ENCODE measurements at places on chromosomes 2 and 18.
A peak's percentile ranks its signal among the peaks of the same experiment; 100 is the strongest.

DNA sequence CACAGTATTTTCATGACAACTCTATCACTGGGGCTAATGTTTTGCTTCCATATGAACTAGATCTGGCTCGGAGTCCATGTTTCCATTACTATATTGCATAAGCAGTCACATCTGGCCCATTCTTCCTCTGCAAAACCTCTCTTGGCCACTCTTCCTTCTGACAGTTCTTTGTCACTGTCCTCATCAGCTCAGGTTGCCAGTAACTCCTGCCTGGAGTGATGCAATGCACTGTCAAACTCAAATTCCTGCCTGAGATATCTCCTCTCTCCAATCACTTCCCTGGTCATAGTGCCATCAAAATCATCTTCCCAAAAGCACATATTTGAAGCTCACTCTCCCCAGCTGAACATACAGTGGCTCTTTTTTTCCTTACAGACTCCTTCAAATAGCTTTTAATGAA is 66.1 kb downstream of the COLEC12 start:
- DNase-seq, result no peak

DNA sequence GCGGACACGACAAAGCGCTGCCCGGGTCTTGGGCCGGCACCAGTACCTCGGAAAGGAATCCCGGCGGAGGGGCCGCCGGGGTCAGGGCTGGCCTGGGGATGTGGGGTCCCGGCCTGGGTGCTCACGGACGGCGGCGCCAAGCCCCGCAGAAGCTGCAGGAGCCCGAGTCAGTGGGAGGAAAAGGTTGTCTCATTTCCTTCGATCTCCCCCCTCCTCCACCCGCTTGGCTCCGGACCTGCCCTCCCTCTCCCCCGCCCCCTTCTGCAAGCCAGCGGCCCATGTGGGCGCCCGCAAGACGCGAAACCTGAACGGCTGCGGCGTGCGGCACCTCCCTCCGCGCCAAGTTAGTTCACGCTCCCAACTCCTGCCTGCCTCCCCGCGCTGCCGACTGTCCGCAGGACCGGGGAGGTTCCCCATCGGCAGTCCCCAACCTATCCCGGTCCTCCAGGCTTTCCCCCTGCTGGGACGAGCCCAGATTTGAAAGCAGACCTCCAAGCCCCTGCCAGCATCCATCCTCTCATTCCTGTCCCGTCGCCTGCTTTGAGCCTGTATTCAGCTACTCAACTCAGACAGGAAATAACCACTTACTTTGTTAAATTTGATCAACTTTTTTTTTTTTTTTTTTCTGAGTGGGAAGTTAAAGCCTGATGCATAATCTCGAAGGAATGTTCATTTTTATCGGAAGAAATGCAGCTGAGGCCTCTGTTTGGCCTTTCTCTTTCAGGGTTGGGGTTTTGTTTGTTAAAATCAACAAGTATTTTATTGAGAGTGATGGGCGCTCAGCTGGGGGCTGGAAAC is at the start of gene EVA1A:
EVA1A (minus strand) TSS at position 172 of the 798 bp plus-strand sequence. CDS start 42,799 bp downstream, outside the sequence.
- peak; percentile 92 for DNase-seq

GRCh38 chr2:12430407-12431133 is 286.2 kb upstream of the TRIB2 start:
- DNase-seq, result peak; percentile 80

GRCh38 chr2:173854840-173855239 is 110.3 kb downstream of the SP3 start:
- no peak for DNase-seq

- peak; percentile 5 for DNase-seq
Measured at GRCh38 chr2:116510117-116510671, 1304.3 kb upstream of the DDX18 start.

DNA sequence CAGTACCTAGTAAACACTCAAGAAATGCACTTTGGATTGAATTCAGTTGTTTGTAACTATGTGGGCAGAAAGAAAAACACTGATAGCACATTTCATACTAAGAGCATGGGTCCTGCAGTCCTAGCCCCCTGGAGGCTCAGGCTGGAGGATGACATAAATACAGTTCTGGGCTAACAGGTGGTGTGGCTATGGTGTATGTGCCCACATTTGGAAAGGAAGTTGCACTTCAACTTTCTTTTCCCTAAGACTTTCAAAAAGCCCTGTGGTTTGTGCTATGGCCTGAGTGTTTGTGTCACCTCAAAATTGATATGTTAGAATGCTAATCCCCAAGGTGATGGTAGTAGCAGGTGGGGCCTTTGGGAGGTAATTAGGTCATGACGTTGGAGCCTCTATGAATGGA is 218.2 kb downstream of the CDCA7 start:
- DNase-seq, result no peak

GRCh38 chr2:198405311-198405710 is 600.9 kb downstream of the PLCL1 start:
- DNase-seq, result no peak

- DNase-seq, result no peak
Measured at GRCh38 chr2:13581471-13581870, 864.7 kb downstream of the TRIB2 start.

GRCh38 chr2:131580187-131580586 is 52.5 kb downstream of the CCDC74A start:
- DNase-seq, result no peak

DNA sequence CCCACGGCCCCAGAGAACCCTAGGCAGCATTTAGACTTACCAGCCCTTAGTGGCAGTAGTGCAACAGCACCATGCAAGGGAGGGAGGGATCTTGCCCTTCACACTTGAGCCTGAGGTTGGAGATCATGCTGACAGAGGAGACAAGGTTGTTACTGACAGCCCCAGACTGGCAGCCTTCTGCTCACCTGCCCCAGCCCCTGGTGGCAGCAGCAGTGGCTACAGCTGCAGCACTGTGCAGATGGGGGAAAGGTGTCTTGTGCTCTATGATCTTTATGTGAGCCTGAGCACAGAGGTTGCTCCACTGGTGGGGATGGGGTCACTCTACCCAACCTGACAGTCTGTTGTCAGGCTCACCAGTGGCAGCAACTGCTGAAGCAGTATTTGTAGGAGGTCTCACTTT is 501.2 kb upstream of the LRRTM4 start:
- DNase-seq, result no peak

DNA sequence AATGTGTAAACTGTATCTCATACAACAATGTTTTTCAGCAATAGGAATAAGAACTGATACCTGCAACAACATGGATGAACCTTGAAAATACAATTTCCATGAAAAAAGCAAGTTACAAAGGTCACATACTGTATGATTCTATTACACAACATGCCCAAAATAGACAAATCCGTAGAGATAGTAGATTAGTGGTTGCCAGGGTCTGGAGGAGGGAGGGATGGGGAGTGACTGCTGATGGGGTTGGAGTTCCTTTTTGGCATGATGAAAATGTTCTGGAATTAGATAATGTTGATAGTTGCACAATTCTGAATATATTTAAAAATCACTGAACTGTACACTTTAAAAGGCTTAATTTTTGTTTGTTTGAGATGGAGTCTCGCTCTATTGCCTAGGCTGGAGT is 33.8 kb downstream of the UBXN4 start:
- DNase-seq, result peak; percentile 47

DNA sequence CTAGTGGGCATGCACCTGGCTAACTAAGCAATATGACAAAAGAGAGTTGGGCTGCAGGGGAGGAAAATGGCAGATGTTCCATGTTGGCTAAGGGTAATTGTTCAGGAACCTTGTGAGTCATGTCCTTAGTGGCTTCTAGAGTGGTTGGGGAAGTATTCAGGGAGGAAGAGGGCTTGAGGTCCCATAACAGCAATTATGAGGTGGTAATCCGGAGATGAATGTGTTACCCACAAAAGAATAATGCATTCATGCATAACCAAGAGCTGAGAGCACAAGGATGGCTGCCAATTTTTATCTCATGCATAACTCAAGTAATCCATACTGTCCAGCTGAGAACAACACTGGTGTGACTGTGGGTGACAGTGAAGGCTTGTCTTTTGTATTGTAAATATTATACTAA is 42.9 kb downstream of the TMEFF2 start:
- DNase-seq, result peak; percentile 75

DNA sequence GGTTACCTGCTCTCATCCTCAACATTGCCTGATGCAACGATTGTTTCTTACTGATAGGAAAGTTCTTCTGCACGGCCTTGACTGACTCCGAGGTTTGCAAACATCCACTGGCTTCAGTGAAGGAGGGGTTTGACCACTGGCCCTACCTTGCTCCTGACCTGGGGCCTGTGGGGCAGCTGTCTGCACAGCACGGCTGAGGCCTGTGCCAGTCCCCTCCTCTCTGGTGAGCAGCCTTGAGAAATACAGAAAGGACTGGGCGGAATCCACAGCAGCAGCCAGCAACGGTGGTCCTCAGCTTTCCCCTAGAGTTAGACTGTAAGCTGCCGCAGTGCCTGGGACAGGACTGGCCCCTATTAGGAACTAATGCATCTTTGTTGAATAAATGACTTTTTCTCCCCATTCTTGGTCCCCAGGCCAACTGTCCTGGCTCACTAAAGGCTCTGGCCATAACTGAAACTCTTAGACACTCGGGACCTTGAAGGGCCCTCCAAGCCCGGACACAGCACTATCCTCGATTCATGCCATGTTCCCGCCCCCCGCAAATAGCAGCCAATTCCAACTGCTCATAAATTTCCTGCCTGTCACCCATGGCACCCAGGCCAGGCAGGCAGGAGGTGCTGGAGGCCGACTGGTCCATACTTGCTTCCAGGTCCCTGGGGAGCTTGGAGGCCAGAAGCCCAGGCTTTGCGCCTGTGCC is 26.7 kb downstream of the ATOH8 start:
- DNase-seq, result no peak

- no peak for DNase-seq
Measured at GRCh38 chr2:51014759-51015158, 17.2 kb downstream of the NRXN1 start.

Data from iris pigment epithelial cell (primary cell).